ENCODE measurements at places on chromosomes 16 and 17. TPM values are rescaled to one million over a fixed set of nuclear protein-coding genes. Genes with fewer than 3 reads are reported as not detected.

FUS gene
- 83.8 TPM for total RNA-seq

TAT gene
- total RNA-seq: not detected

FNDC8 gene
- total RNA-seq: not detected

EMP2 gene
- total RNA-seq: 6.5 TPM

TNK1 gene
- total RNA-seq: 5.4 TPM

GJC1 gene
- total RNA-seq: 42.4 TPM

MYH13 gene
- total RNA-seq: not detected

FBXW10 gene
- not detected for total RNA-seq

CCDC92B gene
- not detected for total RNA-seq

RNF222 gene
- 0.80 TPM for total RNA-seq

KRT17 gene
- 20.8 TPM for total RNA-seq

MAP2K6 gene
- total RNA-seq: 1.8 TPM

SMIM36 gene
- total RNA-seq: not detected

NPIPB8 gene
- total RNA-seq: not detected

SHISA6 gene
- not detected for total RNA-seq

KCNG4 gene
- total RNA-seq: not detected

UMOD gene
- not detected for total RNA-seq

GAS2L2 gene
- not detected for total RNA-seq

G6PC1 gene
- not detected for total RNA-seq

TBC1D3H gene
- total RNA-seq: not detected

TRPV3 gene
- total RNA-seq: 0.36 TPM

OR1F1 gene
- total RNA-seq: 0.52 TPM

KRT40 gene
- not detected for total RNA-seq

HCRT gene
- total RNA-seq: not detected

MOSMO gene
- total RNA-seq: 2.4 TPM

HIC1 gene
- 4.1 TPM for total RNA-seq

TVP23B gene
- total RNA-seq: 34.6 TPM

RSPRY1 gene
- total RNA-seq: 46.5 TPM

KCNH4 gene
- not detected for total RNA-seq

DNAH9 gene
- 0.07 TPM for total RNA-seq

MYL4 gene
- total RNA-seq: not detected

SDR42E2 gene
- 0.12 TPM for total RNA-seq

RNF227 gene
- 0.35 TPM for total RNA-seq

PYY gene
- not detected for total RNA-seq

RUNDC3A gene
- total RNA-seq: 0.07 TPM

ACACA gene
- 45.4 TPM for total RNA-seq

TMEM208 gene
- total RNA-seq: 49.0 TPM
